Gastroesophageal sphincter (tissue), 4 donors: ENCODE measurements at places on chromosomes 4 and X.

- ATAC-seq, result no peak
These were observed 30.5 kb downstream of the F11 start for GRCh38 chr4:186296481-186296880.

GRCh38 chr4:8329859-8330761 lies 60.6 kb downstream of the HTRA3 start:
- ATAC-seq, result peak; percentile 7

DNA sequence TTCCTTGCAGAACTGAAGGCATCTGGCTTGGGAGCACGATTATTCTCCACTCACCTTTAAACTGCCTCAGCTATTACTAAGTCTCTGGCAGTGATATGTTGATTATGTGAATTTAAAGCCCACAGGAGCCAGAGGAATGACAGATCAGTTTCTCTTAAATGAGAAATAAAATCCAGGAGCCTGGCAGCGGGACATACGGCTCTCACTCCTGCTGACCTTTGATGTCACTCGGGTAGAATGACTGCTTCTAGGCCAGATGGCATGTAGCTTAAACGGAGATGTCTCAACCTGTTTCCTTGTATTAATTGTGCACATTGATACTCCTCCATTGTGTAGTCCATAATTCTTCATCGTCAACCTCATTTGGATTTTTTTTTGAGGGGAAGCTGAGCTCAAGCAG lies 4.0 kb upstream of the CBLL2 start:
- no peak for ATAC-seq

DNA sequence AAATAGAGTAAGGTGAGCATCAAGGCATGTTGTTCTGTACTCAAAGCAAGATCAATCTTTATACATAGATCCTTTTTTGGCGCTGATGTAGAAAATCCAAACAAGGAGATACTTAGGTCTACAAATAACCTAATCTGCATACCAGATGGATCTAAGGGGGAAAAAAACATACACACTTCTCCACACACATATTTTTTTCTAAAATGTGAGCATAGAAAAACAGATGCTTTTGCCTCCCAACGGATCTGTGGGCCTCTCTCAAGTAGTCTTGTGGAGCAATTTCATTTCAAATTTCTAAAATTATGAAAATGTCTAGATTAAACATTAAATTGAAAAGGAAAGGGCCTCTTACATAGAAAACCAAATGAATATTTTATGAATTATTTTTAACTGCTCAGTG lies 166.1 kb downstream of the GRIA3 start:
- no peak for ATAC-seq

GRCh38 chr4:159035570-159035969 lies 67.3 kb upstream of the RAPGEF2 start:
- no peak for ATAC-seq

DNA sequence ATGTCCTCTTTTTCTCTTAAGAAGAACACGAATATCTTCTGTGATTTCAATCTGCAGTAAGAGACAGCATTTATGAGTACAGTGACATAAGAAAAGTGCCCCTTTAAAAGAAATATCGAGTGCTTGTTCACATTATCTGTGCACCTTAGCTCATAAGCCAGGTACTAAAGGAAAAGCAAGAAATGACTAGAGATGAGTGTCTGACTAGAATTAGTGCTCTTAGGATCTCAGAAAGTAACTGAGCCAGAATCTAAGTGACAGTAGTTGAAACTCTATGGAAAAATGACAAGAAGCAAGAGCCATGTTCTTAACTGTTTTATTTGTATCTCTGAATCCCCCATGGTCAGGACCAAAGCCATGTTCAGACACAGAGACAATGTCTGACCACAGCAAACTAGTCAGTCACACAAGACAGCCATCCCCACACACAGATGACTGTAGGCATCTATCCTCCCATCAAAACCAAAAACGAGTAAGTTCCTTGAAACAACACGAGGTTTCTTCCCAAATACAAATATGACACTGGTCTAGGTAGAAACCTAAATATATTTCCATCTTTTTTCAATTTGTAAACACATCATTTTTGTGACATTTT lies 36.8 kb downstream of the ACSL4 start:
- no peak for ATAC-seq

DNA sequence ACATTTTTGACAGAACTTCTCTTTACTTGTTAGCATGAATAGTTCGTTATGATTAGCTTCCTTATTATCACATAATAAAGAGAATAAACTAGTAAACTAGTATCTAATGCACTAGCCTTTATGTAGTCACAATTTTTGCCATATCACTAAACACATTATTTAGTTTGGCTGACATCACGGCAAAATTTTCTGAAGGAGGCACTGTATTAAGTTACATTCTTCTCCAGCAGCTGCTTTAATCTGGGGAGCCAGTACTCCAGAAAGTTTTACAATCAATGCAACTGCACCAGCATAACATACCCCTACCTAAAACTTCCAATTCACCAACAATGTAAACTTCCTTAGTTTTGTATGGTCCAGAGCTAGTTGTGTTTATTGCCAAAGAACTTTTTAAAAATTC lies 87.8 kb downstream of the FIP1L1 start:
- ATAC-seq, result no peak

GRCh38 chrX:77979870-77980269 lies 10.4 kb upstream of the PGAM4 start:
- no peak for ATAC-seq

- ATAC-seq, result no peak
These were observed 83.9 kb downstream of the QDPR start for GRCh38 chr4:17427991-17428390.

GRCh38 chr4:162874748-162875147 lies 291.9 kb downstream of the NAF1 start:
- no peak for ATAC-seq

GRCh38 chrX:576904-577560 lies 53.6 kb upstream of the SHOX start:
- ATAC-seq, result no peak

DNA sequence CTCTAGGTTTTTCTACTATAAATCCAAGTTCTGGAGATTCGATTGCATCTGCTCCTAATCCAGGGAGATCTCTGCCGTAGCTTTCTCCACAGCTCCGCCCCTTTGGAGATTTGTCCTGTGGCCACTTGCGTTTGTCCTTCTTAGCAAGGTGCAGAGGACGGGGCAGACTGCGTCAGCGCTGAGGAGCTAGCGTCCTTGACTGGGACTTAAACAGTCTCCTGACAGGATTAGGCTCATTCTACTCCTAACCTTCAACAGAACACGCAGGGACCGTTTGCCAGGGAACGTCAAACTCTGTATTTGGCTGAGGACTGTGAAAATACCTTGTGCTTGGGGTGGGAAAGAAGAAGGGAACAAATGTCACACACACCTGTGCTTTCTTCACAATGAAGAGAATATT lies 38.6 kb downstream of the SORBS2 start:
- ATAC-seq, result peak; percentile 31

DNA sequence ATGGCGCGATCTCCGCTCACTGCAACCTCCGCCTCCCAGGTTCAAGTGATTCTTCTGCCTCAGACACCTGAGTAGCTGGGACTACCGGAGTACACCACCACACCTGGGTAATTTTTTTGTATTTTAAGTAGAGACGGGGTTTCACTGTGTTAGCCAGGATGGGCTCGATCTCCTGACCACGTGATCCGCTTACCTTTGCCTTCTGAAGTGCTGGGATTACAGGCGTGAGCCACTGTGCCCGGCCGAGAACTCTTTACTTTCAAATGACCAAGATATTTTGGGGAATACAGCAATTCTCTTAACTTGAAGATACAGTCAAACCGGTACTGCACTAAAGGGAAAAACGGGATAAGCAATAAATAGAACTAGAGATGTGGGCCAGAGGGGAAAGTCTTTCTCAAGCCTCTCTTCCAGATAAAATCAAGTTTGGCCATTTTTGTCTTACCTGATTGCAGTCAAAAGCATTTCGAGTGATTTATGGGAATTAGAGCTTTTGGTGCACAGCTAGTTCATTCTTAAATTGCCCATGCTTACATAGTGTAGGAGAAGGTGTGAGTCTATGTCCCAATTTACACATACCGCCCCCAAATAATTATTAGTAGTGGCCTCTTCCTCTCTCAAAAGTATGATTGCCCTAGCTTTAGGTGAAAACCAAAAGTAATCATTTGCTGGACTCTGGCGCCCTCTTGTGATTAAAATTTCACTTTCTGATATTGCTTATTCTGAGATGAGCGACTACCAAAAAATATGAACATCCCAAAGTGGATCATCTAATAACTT lies 53.2 kb upstream of the ABCG2 start:
- ATAC-seq, result no peak

DNA sequence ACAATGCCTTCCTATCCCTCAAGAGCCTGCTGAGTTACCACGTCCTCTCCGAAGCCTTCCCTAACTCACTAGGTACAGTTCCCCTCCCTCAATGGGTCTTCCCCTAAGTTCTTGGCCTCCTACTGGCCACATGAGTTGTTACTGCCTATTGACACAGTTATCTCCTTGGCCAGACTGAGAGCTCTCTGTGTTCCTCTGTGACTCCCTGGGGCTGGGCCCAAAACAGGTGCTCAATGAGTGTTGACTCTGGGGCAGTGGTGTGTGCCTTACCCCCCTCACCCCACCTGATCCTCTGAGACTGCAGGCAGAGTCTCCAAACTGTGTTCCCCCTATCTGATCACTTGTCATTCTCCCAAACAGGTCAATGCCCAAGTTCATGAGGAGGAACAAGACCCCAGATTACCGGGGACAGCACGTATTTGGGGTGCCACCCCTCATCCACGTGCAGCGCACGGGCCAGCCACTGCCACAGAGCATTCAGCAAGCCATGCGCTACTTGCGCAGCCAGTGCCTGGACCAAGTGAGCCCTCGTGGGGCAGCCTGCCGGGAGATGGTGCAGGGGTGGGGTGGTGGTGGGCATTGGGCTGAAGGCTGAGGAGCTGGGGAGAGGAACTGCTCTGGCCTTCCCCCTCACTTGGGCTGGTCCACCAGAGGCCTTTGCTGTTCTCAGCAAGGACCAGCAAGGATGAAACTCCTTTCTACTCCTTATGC lies 72.6 kb downstream of the STARD8 start:
- no peak for ATAC-seq

GRCh38 chr4:72208421-72209075 lies 176.7 kb downstream of the NPFFR2 start:
- ATAC-seq, result no peak

- ATAC-seq, result no peak
These were observed 43.1 kb downstream of the GYG2 start for GRCh38 chrX:2871831-2872230.

DNA sequence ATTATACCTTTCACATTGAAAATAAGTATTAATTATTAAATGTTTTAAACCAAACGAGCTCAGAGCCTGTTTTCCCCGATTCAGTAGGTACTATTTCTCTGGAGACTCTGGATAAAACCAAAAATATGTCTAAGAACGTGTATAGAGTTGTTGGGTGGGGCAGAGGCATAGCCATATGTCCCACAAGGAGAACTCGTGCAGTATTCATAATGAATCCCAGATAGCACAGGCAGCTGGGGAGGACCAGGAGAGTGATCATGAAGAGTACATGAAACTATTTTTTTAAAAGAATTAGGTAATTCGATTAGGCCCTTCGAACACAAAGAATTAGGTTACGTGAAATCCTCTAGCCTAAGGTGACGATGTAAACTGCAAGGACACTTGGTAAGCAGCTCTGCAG lies 76.1 kb downstream of the CLDN22 start:
- no peak for ATAC-seq

DNA sequence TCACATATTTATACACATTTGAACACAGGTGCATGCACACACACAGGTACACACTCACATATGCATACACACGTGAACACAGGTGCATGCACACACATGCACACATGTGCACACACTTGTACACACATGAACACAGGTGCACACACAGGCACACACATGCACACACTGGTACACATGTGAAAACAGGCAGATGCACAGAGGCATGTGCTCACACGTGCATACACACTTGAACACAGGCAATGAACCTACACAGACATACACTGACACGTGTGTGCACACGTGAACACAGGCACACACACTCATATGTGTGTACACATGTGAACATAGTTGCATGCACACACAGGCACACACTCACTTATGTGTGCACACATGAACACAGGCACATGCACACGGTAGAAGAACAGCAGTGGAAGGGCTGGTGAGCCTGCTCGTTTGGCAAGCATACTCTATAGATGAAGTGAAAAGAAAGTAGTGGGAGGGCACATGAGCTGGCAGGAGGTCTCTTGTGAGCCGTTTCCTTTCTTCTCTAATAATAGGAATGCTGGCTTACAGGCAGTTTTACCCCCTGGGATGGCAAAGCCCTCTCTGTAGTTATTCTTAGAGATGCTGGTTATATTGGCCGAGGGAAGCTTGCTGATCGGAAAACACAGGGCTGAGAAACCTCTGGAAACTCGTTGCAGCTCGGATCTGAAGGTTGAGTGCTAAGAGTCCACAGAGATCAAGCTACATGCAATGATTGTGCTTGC lies 279.6 kb upstream of the CLNK start:
- ATAC-seq, result no peak

- ATAC-seq, result no peak
These were observed 148.4 kb upstream of the VCX3A start for GRCh38 chrX:6683353-6683752.

DNA sequence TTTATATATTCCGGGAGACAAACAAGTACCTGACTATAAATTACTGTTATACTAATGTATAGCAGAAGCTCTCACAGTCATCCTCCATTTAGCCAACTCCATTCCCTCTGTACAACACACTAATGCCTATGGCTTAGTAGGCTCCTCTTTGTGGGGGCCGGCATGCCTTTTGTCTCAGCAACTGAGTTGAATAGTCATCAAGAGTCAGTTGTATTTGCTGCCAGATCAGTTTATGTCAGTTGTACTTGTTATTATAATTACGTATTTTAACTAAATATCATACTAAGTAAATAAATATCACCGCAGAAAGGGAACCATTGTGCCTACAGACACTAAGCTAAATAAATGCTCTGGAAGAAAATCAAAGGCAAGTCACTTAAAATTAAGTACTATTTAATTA lies 9.9 kb downstream of the PRMT9 start:
- ATAC-seq, result no peak
